ENCODE measurements at places on chromosomes 2 and 18.

DNA sequence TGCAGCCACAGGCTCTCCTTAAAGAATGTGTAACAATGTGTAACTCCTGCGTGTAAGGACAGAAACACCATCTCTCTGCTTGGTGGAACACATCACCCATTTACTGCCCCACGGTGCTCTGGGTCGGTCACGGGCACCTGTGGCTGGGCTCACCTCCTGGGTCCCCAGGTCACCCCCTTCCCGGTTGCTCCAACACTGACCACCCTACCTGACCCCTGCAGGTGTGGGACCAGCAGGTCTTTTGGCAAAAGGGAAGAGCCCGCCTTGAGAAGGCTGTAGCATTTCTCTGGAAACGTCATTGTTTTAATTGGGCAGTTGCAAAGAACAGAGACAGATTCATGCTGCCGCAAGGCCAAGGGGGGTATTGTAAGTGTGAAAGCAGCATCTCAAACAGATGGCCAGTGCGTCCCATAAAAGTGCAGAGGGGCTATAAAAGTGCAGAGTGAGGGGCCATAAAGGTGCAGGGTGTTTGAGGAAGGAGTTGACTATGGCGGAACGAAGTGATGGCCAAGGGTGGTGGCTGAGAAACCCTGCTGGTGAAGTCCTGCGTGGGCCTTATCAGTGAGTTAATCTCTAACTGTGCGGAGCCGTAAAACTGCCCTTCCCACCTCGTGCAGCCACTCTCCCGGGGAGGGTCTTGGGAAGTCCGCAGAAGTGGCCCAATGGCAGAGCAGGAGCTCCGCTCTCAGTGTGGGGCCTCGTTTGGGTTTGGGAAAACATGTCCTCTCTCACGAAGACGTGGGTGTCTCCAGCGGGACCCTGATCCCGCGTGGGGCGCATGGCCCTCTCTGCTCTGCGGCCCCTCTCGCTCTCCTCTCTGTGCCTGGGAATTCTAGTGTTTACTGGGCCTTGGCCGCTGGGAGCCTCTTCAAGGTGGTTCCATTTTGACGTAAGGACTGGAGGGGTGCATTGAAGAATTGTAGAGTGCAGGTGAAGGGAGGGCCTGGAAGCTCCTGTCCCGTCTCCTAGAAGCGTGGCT is 13.7 kb upstream of the NEU4 start:
- no peak for DNase-seq

DNA sequence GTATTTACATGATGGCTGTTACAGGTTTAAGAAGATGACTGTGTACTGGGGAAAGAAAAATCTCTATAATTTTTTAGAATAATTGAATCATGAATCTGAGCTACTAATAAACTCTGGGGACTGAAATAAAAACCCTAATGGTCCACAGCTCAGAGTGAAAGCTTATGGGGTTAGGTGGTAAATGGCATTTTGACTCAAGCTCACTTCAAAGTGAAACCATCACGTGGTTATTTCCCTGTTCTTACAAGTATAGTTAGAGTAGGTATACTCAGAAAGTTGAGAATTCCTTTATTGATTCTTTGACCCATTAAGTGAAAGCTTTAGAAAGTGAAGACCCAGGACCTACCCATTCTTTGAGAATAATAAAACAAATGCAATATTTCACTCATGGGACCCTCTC is 626.2 kb upstream of the SETBP1 start:
- no peak for DNase-seq

GRCh38 chr2:59900728-59901452 is 652.6 kb downstream of the BCL11A start:
- DNase-seq: no peak

- DNase-seq: no peak
These were observed 793.3 kb downstream of the TDRD15 start for GRCh38 chr2:21916934-21917522.

GRCh38 chr2:167916756-167917155 is 330.6 kb downstream of the STK39 start:
- no peak for DNase-seq

- DNase-seq: no peak
These were observed 46.8 kb downstream of the MYO3B start for GRCh38 chr2:170224692-170225294.

DNA sequence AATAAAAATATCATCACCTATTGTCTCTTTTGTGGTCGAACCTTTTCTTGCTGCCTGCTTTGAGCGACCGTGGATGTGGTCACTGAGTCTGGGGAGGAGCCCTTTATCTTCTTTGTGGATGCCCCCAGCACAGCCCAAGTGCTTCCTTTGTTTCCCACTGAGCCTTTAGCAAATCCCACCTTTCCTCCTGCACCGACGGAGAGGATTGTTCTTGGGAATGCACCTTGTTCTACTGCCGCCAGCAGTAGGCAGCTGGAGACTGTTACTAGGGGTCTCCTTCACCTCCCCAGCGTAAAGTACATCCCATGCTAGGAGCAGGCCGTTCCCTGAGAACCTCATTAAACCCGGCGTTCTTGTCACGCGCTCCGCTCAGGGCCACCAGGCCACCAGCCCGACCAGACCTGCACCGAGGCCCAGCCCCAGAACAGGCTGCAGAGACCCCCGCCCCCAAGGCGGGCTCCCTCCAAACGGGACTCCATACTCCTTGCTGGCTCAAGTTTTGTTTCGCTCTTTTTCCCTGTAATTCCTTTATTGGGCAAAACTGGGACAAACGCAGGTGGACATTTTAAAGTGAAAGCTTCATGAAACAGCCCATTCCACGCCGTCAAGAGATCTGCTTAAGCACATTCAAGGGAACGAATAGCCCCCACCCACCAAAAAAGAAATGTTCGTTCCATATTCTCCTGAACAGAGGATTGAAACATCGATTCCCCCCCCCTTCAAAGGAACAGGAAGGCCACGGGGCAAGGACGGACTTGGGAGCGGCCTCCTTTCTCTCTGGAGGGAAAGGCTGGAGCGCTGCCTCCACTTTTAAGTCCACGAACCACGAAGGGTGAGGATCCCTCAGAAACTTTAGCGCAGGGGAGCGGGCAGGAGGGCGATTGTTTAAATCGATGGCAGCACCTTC is 1.1 kb upstream of the MAT2A start:
- peak; percentile 38 for DNase-seq

DNA sequence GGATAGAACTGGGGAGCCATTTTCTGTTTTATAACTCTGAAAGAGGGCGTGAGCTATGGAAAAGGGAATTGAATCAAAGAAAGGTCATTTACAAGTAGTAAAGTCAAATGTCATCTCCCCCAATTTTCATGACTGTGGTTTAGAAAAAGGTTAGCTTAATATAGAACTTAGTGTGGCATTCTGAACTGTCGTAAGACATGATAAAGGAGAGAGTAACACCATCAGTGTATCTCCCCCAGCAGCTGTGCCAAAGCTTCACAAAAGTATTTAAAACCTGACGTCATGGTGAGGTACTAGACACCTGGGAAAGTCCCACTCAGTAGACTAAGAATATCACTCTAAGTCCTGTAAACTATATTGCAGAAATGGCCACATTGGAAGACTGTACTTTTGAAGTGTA is 5.8 kb upstream of the IKZF2 start:
- peak; percentile 15 for DNase-seq

DNA sequence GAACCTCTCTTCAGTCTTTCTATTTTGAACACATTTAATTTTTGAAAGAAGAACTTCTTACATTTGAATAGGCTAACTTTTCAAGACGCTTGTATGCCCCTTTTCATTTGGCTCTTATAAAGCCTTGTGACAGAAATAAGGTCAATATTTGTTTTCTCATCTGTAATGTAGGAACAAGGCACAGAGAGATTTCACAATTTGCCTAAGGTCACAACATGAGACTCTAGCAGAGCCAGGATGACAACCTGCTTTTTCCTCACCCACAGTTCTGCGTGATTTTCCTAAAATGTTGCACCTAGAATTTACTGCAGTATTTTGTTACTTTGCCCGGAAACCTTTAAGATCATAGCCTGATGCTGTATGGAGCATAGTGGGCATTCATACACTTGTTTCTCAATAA is 67.4 kb downstream of the TXNL1 start:
- no peak for DNase-seq

- no peak for DNase-seq
These were observed 79.1 kb upstream of the PMAIP1 start for GRCh38 chr18:59820663-59821062.

GRCh38 chr2:85864654-85865053 is 24.1 kb downstream of the ST3GAL5 start:
- no peak for DNase-seq

- no peak for DNase-seq
These were observed 13.7 kb upstream of the SERPINB11 start for GRCh38 chr18:63689064-63689463.

GRCh38 chr18:37935086-37935485 is 369.5 kb upstream of the CELF4 start:
- DNase-seq: no peak

GRCh38 chr2:206585335-206585734 is 57.0 kb upstream of the FAM237A start:
- no peak for DNase-seq

DNA sequence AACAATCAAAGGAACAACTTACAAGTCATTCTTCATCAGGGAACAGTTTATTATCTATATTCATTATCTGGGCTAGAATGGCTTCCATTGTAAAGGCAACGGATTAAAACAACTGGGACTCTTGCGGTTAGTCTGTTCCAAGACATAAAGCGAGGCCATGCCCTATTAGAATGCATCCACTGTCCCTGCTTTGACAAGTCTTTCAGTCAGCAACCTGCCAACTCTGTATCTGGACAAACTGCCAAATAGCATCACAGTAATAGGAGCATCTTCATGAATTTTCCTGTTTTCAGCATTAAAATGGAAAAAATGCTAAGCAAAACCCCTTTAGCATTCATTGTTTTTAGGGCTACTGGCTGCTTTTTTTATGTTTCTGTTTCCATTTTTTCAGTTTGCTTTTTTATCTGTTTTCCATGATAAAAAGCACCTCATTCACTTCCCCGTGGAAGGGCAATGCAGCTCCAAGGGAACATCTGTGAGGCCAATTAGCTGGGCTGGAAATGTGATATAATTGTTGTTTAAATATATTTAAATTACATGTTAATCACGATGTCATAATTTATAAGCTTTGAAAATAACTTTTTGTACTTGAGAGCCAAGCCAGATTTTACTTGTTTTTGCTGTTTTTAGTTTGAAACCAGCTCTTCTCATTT is 834.3 kb downstream of the CPS1 start:
- no peak for DNase-seq

DNA sequence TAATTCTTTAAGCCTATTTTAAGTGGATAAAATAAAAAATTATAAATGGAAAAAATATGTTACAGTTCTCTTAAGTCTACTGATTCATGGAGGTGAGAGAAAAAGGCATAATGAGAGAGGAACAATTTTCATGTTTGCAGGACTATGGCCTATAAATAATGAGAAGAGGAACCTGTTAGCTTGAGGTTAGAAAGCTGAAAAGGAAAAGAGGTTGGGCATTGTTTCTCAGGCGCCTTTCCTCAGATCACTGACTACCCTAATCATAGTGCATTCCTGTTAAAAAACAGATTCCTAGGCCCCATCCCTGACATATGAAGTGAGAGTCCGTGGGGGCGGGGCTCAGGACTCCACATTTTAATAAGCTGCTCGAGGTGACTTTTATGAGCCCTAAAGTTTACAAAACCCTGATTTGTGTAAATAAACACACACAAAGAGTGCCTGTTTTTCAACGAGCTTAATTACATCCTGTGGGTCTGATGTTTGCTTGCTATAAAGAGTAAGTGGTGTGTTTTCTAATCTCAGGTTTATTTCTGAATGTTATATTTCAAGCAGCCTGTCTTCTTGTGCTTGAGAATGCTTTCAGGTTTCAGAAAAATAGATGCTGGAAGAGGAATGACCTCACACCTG is 335.5 kb downstream of the CLIP4 start:
- DNase-seq: no peak

- no peak for DNase-seq
These were observed 16.0 kb downstream of the DNAH6 start for GRCh38 chr2:84532291-84532690.

- DNase-seq: no peak
These were observed 10.7 kb downstream of the PSTPIP2 start for GRCh38 chr18:46061387-46061786.

DNA sequence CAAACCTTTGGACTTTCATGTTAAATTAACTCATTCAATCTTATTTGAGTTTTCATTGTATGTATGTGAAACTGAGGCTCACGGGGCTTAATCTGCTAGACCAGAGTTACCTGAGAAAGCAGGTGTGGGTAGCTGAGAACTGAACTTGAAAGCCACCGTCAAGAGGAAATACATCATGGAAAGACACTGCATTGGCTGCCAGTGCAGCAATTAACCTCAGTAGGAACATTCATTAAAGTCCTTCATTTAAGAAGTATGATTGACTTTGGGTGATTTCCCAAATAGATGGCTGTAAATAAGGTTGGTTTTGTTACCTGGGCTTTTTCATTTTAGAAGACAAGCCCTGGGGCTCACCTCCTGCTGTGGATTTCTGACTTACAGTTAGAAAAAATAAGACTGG is 36.5 kb upstream of the MGAT5 start:
- DNase-seq: peak; percentile 47

GRCh38 chr2:5076599-5076998 is 615.6 kb upstream of the SOX11 start:
- DNase-seq: no peak

- no peak for DNase-seq
These were observed 7.5 kb downstream of the GDF7 start for GRCh38 chr2:20674309-20674965.

DNA sequence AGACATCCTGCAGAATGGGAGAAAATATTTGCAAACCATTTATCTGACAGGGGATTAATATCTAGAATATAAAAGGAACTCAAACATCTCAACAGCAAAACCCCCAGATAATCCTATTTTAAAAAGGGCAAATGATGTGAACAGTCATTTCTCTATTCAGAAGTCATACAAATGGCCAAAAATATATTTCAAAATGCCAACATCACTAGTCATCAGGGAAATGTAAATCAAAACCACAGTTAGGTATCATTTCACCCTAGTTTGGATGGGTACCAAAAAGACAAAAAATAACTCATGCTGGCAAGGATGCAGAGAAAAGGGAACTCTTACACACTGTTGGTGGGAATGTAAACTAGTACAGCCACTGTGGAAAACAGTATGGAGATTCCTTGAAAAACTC is 70.0 kb downstream of the TBR1 start:
- no peak for DNase-seq

DNA sequence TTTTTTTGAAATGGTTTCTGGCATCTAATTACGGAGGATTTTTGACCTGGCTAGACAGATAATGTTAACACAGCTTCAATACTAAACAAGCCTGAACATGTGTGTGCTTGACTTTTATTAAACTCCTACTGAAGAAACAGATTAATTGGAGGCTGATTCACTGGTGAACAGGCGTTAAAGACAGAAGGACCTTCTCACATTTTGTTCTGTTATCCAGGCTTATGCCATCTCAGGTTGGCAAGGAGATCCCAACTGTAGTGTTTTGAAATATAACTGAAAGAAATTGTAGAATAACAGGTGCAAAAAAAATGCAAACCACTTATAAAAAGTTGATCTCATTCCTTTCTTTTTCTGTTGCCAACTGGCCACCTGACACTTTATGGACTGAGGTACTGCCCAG is 269.6 kb downstream of the ARHGAP15 start:
- DNase-seq: no peak

Measured in stimulated activated CD4-positive, alpha-beta T cell treated with anti-CD3 and anti-CD28 coated beads, Interleukin-4, amount 100 ng/mL, for 4 hours (primary cell).